ENCODE measurements at places on chromosomes 6 and 20.

GRCh38 chr6:16684195-16684689, 77.0 kb downstream of the ATXN1 start:
- DNase-seq: no peak

DNA sequence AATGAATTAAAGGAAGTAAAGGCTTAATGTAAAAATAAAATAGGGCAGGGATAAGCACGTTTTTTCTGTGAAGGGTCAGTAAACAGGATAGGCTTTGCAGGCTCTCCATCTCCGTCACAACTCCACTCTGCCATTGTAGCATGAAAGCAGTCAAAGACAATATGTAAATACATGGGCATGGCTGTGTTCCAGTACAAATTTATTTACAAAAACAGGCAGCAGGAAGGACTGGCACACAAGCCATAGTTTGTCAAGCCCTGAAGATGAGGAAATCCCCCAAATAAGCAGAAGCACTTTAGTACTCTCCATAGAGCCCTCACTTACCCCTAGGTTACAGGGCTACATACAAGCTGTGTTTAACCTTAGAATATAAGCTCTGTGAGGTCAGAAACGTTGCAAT, 8.9 kb upstream of the FBXO9 start:
- no peak for DNase-seq

DNA sequence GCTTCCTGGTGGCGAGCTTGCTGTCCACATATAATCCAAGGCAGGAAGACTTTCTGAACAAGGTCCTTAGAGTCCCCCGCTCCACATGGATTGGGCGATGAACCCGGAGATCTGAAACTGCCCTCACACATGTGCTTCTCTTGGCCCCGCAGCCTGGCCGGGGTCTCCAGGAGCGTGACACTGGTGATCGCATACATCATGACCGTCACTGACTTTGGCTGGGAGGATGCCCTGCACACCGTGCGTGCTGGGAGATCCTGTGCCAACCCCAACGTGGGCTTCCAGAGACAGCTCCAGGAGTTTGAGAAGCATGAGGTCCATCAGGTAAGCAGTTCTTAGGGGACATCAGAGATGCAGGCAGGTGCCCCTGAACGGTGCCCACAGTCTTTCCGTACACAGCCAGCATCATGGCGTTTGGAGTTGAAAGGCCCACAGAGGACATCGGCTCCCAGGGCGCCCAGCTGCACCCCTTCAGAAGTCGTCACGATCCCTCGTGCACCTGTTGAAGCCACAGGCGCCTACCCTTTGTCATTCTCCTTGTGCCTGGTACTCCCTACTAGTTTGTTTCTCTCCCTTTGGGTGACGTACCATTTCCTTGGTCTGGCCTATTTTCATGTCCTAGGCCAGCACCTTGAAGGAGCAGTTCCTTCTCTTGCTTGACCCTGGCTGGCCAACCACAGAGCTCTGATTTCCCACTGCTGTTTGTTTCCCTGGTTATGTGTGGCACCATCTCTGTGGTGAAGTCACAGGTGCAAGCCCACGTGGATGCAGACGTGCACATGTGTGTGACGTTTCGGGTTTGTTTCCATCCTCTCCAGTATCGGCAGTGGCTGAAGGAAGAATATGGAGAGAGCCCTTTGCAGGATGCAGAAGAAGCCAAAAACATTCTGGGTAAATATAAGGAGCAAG, 43.3 kb upstream of the IRF4 start:
- no peak for DNase-seq

DNA sequence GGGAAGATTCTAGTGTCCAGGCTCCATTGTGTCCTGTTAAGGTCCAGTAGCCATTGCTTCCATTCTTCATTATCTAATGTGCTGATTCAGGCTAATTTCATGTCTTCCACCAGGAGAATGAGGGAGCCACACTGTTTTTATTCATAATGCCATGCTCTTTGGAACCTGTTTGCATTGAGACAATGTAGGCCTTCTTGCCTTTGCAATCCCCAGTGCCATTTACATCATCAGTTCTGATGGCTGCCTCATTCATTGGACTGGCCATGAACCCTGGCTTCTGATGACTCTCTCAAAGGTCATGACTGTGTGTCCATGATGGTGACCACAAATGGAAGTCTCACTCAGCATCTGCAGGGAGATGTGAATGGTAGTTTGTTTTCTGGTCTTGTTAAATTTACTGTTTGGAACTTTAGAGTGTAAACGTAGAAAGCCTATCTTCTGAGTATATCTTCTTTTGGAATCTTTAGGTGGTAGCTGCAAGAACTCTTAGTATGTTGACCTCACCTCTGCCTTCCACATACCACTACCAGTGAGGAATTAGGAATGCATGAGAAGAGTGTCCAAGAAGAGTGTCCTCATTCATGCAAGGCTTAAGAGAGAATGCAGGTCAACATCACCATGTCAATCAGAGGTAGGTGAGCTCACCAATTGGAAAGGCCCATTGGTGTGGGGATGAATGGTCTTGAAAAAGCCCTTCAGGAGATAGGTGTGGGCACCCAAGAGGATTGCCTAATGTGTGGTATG, 42.9 kb upstream of the ZFP64 start:
- DNase-seq: no peak

DNA sequence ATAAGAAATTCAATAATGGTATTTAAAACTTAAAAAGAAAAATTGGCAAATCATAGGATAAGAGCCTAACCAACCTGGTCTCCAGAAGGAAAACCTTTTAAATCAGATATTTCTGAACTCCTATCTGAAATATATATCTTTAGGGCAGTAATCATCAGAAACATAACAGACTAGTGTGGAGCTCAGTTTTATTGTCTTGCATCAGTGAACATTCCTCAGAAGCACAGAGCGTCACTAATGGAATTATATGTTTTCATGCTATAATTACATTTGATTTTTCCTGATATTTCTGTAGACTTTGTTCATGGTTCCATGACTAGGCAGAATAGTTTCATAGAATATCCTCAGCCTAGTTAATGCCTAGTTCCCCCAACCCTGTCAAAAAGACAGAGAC, 262.2 kb downstream of the EYA4 start:
- DNase-seq: no peak

DNA sequence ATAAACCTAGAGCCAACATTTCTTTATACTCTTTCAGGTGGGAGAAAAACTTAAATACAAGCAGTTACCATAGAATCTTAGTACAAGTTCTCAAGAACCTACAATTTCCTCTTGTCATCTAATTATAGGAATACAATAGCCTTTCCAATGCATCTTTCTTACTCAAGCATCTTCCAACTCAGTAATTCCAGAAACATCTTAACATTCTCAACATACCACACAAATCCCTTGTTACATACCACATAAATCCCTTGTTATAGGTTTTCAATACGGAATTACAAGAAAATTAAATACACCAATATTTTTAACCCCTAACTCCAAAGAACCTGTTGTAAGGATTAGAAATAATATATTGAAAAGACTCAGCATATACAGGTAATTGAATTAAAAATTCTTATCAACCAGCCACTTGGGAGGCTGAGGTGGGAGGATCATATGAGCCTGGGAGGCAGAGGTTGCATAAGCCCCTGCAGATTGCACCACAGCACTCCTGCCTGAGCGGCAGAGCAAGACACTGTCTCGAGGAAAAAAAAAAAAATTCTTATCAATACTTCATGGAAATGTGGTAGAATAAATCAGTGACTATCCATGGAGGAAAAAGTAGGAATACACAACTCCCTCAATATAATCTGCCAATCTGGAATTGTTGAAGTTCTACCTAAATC, 127.5 kb upstream of the CCDC28A start:
- no peak for DNase-seq

- DNase-seq: no peak
These were observed 8.2 kb downstream of the PPP1R14C start for GRCh38 chr6:150150821-150151646.

DNA sequence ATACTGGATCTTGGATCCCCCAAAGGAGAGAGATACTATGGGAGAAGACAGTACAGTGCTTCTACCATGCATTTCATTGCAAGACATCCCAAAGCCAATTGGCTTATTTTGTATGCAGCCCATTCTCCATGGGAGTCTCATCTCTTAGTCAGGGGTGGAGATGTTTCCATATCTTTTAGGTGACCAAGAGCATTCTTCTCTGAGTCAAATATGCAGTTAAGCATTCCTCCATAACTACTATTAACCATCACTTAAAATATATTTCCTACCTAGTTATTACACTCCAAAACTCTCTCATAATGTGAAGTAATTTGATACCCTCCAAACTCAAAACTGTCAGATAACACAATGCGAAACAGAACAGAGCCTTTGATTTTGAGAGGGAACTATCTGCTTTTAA, 542.6 kb downstream of the HDGFL1 start:
- DNase-seq: no peak

- no peak for DNase-seq
These were observed 27.7 kb downstream of the ALDH5A1 start for GRCh38 chr6:24522228-24523176.

- DNase-seq: no peak
These were observed 431.4 kb upstream of the RUNX2 start for GRCh38 chr6:44896701-44897100.

- no peak for DNase-seq
These were observed 939 bp downstream of the TGM3 start for GRCh38 chr20:2296524-2297356.

DNA sequence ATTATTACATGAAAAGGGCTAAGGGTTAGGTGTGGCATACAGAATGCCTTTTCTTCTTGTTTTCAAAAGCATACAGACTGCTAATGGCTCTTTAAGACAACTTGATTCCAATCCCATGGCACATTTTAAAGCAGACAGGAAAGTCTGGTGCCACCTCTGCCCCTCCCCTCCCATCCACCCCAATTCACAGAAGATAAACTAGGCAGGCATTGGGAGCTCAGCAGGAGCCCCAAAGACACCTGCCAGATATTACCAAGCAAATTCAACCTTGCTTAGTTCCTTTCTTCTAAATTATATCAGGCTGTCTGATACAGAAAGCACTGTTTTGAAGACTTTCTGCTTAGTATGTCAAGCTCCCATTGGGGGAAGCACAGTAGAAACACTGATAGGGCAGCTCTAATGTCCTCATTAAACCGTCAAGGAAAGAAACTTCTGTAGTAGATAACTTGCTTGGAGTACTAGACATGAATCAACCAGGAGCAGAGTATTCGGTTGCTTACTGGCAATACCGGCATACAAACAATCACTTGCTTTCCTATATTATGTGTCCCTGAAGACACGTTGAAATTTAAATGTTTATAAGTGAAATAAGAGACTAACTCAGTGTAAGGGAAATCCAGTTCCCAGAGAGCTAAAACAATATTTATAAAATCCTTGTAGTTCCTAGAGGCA, 13.0 kb downstream of the SESN1 start:
- no peak for DNase-seq

DNA sequence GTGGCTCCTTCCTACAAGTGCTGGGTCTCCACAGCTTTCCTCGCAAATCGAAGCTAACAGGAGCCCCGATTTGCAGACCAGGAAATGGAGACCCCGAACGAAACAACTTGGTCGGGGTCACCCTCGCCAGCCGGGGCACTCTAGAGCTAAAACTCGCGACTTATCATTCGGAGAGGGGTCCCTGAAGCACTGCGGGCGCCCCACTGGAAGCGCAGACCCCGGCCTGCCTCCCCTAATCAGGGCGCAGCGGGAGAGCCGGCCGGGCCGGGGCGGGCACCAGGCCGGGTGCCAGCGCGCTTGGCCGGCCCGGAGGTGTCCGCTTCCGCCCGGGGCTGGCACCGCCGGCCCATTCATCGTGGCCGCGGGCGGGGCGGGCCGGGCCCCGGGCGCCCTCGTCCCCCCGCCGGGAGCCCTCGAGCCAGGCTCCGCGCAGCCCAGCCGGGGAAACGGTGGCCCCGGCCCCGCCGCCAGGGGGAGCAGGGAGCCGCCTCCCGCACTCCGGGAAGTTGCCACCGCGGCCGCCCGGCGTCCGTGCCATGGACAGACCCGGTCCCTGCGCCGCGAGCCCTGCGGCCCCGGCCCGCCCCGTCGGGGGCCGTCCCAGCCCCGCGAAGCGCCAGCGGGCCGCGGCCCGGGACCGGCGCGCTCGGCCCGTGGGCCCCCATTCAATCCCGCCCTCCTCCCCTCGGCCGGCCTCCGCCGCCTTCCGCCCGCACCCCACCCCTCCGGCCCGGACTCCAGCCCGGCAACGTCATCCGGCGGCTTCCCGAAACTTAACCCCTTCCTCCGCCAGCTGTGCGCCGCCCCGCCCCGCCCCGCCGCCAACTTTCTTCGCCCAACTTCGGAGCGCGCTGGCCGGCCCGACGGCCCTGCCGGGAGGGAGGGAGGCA, 961 bp downstream of the RRBP1 start:
- peak; percentile 84 for DNase-seq

- DNase-seq: no peak
These were observed 1.1 kb downstream of the FBXO30 start for GRCh38 chr6:145813285-145814034.

GRCh38 chr6:113813142-113813541, 44.0 kb upstream of the MARCKS start:
- no peak for DNase-seq

- DNase-seq: no peak
These were observed 1.1 kb upstream of the STX7 start for GRCh38 chr6:132513831-132514545.

- DNase-seq: no peak
These were observed 44.6 kb upstream of the HDDC2 start for GRCh38 chr6:125346201-125346925.

DNA sequence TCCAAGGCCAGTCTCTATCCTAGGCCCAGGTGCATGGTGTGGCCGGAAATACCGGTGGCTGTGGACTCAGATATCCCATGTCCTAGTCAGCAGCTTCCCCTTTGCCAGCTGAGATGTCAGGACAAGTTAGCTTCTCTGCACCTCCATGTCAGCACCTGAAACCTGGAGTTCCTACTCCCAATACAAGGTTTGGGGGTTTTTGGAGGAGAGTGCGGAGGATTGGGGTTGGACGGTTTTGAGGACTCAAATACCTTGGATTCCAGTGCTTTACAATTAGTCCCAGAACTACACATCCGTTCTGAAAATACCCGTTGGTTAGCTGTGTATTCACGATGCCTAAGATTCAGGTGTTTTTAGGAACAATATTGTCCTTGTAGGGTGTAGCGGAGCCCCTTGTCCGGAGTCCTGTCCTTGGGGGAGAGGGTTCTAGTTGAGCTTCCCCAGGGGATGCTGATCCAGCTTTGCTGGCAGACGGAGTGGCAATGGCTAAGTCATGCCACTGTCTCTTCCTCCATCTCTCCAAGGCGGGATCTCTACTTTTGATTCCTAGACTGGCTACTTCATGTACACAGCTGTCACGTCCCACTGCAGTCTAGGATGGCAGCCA, 45.0 kb downstream of the ADNP start:
- no peak for DNase-seq

DNA sequence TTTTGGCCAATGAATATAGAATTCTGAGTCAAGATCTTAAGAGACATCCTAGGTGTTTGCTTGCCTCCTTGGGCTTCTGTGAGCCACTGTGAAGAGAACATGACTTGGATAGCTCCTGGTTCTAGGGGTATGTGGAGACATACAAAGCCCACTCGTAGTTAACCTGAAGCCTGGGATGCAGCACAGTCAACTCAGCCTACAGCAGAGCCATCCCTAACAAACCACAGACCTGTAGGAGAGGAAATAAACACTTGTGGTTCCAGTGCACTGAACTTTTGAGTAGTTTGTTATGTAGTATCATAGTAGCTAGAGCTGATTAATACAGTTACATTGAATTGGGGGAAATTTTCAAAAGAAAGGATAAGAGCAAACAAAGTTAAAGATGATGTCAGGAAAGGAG, 474.4 kb upstream of the HSF2 start:
- no peak for DNase-seq

- DNase-seq: peak; percentile 42
These were observed 33.7 kb downstream of the PTGIS start for GRCh38 chr20:49534255-49534712.

- DNase-seq: peak; percentile 11
These were observed 66.0 kb downstream of the ZBTB2 start for GRCh38 chr6:151325075-151326050.

GRCh38 chr20:53362736-53363135, 230.9 kb downstream of the ZNF217 start:
- DNase-seq: no peak

- DNase-seq: no peak
These were observed 126.5 kb downstream of the UTRN start for GRCh38 chr6:144411531-144412165.
